CD4-positive, alpha-beta T cell treated with Interleukin-17A for 1 hour (primary cell): ENCODE measurements at places on chromosomes 11 and 22.

DNA sequence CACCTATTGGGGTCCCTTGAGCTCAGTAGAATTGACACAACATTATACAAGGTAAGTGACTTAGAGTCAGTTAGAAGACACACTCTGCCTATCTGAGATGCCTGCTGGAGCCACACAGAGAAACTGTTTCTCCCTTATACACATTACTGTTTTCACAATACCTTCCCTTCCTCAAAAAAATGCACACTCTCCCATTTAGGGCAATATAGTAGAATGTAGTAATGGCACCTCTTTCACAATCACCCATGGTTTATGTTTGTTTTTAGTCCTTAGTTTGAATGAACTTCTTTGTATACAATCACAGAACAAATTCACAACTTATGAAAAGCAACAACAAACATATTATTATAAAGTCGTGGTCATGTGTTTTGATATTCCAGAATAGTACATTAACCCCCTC lies 14.3 kb downstream of the OR52H1 start:
- no peak for DNase-seq

GRCh38 chr11:95406271-95406670 lies 175.3 kb upstream of the SESN3 start:
- no peak for DNase-seq

DNA sequence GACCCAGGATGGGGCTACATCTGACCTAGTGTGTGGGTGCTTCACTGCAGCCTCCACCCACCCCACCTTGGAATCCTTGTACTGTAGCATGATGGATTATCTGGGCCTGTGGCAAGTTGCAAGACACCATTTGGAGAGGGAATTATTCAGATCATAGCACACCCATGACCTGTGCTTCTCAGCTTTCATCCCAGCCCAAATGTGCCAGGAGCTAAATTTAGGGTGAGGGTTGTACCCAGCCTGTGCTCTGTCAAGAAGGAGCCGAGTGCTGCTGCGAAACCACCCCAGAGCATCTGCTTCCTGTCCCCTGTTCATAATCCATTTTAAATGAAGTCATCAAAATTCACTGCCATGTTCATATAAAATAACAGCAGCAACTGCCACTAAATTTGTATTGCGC lies 394.5 kb downstream of the SHANK2 start:
- DNase-seq, result no peak

- DNase-seq, result peak; percentile 83
These were observed 5.9 kb downstream of the LMNTD2 start for GRCh38 chr11:554428-555226.

- no peak for DNase-seq
These were observed 37.2 kb upstream of the RAG2 start for GRCh38 chr11:36635066-36635862.

GRCh38 chr11:19547044-19547443 lies 165.6 kb upstream of the NAV2 start:
- no peak for DNase-seq

GRCh38 chr11:123427405-123427804 lies 2.7 kb upstream of the GRAMD1B start:
- DNase-seq, result no peak

DNA sequence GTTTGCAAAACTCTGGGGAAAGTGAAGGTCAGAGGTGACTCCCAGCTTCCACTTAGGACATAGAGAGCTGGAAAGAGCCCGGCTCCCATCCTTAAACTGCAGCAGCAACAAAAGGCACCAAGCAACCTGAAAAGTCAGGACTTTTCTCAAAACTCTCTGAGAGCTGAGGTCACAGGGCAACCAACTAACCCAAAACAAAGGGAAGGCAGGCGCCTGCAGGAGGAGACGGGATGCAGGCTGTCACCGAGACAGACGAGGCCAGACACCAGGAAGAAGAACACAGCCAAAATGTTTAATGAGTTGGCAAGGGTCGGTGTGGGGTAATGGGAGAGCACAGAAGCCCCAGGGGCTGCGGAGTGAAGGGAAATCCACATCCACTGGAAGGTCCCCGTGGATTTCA lies 19.9 kb downstream of the ASCL2 start:
- no peak for DNase-seq

- peak; percentile 81 for DNase-seq
These were observed 429.7 kb downstream of the ETS1 start for GRCh38 chr11:128157423-128158298.

- DNase-seq, result no peak
These were observed 28.9 kb downstream of the NAP1L4 start for GRCh38 chr11:2963112-2963754.

GRCh38 chr11:18379201-18379600 lies 15.2 kb upstream of the LDHA start:
- no peak for DNase-seq

GRCh38 chr22:32480238-32480637 lies 5.6 kb downstream of the FBXO7 start:
- no peak for DNase-seq

GRCh38 chr22:22865311-22866072 lies 22.1 kb upstream of the IGLL5 start:
- DNase-seq, result peak; percentile 46

GRCh38 chr11:66892911-66893310 lies 36.0 kb downstream of the LRFN4 start:
- DNase-seq, result no peak

DNA sequence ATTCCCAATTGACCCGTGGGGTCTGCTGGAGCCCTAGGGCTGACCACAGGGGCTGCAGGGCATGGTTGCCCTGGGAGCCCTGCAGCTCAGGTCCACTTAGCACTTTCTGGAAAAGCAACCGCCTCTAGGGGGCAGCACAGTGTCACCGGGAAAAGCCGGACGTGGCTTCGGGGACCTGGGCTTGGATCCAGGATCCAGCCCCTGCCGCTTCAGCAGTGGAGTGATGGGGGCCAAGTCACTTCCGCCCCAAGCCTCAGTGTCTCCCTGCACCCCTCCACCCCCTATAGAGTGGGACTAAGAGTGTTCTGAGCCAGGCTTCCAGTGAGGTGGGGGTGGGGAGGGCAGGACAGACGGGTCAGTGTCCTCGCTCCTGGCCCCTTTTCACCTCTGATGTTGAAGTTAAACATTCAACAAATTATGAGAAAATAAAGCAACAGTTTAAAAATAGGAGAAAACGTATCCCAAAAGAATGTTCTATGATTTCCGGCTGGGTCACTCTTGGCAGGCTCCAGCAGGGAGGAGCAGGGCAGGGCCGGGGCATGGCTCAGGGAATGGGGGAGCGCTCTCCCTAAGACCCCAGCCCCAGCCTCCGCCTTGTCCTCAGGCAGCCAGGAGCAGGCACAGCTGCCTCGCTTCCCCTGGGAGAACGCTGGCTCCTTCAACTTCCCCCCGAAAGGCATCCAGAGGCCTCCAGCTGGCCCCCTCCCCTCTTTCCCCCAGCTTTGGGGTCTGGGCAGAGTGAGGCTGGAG lies 96.5 kb upstream of the FGF3 start:
- DNase-seq, result peak; percentile 24

DNA sequence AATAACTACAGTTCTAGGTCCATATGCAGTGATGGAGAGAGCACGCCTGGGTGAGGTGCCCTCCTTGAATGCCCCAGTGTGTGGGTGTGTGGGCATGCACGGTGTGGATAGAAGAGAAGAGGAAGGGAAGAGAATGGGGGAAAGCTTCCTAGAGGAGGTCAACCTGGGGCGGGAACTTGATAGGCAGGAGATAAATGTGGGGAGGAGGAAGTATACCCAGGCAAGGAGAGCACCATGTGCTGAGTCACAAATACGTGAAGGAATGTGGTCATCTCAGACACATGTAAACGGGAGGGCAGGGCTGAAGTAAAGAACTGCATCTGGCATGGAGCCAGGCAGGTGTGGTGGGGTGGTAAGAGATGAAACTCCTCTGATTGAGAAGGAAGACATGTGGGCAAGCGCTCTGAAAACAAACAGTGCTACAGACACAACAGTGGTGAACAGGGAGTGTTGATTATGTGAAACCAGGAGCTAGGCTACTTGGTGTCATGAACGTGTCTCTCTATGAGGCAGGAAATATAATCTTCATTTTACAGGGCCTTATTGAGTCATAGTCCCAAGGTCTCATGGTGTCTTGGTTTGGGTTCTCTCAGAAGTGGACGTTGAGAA lies 61.5 kb upstream of the EED start:
- peak; percentile 20 for DNase-seq

GRCh38 chr11:113363406-113363805 lies 24.2 kb upstream of the ANKK1 start:
- no peak for DNase-seq

DNA sequence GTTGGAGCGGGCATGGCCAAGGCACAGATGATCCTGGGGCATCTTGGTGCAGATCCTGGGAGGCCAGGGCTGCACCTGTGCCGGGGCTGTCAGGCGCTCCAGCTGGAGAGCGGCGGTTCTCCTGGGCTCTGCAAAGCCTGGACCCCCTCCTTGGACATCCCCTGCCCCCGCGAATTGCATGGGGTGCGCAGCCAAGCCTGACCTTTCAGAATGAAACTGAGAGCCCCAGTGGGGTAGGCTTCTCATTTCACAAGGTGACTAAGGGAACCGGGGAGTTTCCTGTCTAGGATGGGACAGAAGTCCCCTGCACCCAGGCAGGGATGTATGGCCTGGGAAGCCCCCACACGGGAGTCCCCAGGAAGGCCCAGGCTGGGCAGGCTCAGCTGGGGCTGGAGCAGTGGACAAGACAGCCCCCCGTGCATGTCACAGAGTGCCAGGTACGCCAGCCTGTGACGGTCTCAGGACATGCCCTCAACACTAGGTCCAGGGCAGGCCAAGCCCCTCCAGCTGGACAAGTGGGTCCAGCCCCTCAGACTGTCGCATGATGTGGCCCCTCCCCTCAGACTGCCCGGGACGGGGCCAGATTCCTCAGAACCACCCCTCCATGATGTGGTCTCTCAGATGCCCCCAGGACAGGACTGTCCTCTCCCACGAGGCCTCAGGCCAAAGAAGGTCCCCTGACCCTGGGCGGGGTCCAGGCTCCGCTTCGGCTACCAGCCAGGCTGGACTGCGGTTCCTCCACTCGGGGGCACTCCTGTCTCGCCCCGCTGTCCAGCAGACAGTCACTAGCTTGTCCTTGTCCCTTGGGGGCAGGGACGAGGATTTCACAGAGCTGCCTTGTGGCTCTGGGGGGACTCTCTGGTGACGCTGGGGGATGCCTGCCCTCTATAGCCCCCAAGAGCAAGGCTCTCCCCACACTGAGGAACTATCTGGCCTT lies 2.3 kb downstream of the LSP1 start:
- no peak for DNase-seq

GRCh38 chr22:48662476-48663135 lies 1165.1 kb downstream of the BRD1 start:
- no peak for DNase-seq

GRCh38 chr11:62124186-62125113 lies 639 bp downstream of the INCENP start:
- DNase-seq, result peak; percentile 8

DNA sequence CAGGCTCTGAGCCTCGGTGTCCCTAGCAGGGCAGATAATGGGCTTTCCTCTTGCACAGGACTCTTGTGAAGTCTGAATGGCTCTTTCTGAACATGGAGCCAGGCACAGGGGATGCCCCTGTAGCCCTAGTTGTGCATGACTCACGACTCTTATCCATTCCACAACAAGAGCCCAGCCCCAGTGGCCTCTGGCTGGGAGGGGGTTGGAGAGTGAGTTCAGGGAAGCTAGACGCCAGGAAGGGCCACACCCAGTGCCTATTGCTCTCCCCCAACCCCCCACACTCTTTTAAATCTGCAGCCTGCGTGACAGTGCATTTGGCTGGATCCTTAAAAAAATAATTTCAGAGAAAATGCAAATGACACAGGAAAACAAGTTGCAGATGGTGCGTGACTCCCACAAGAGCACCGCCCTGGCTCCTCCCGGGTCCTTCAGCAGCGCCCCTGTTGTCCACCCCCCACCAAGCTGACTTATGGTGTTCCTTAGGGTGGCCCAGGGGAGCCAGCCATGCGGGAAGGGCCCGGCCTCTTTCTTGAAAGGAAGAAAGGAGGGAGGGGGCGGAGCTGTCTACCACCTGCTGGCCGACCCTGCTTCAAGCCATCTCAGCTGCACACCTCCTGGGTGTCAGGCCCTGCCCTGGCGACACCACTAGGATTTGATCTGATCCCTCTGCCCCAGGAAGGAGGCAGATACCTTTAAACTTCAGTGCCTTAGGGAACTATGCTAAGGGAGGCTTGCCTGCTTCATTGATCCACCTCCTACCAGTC lies 74.7 kb downstream of the MN1 start:
- no peak for DNase-seq

DNA sequence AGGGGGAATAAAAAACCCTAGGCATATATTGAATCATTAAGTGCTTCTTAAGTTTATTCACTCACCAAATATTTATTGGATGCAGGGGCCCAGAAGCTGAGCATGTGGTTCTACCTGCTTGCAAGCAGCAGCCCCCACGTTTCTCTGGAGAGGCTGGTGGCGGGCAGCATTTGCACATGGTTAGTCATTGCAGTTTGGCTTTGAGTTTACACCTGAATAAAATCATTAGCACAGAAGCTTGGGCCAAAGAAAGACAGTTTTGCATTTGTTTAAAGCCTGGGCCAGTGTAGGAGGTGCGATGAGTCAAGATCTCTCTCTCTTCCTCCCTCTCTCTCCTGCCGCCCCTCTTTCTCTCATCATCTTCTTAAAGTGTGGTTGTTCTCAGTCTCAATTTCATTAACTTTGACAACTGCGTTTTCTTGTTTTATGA lies 72.6 kb downstream of the C22orf31 start:
- DNase-seq, result no peak

DNA sequence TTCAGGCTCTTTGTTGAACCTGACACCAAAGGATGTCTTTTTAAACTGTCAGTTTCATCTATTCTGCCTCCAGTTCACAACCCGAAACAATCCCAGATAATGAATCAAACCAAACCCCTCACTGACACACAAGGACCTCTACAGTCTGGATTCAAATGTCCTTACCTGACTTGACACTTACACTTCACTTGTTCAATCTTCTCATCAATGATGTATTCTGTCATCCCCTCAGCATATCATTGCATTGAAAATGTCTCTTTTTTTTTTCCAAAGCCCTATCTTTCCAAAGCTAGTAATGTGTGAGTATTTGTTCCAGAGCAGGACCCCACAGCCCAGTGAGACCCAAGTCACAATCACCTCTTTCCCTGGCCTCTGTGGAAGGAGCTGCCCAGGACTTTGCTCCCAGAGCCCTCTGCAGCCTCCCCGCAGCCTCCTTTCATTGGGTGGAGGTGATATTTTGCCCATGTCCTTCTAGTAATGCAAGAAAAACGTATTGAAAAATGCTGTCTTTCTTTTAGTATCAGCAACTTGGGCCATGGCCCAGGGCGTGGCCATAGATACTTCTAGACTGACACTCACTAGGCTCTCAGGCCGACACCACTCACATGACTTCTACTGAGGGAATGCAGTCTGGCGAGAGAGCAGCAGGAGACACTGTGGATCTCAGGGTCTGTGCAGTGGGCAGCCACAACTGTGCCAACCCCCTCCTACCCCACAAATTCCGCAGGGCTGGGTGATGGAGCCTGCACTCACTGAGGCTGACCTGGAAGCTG lies 18.2 kb downstream of the RFPL3 start:
- no peak for DNase-seq

- no peak for DNase-seq
These were observed 39.6 kb downstream of the TSPAN18 start for GRCh38 chr11:44766112-44766971.

- DNase-seq, result no peak
These were observed 7.5 kb downstream of the MCAM start for GRCh38 chr11:119309411-119309810.
